ENCODE measurements at places on chromosomes 16 and 17. TPM values are rescaled to one million over a fixed set of nuclear protein-coding genes. Genes with fewer than 3 reads are reported as not detected.
A peak's percentile ranks its signal among the peaks of the same experiment; 100 is the strongest.

DNA sequence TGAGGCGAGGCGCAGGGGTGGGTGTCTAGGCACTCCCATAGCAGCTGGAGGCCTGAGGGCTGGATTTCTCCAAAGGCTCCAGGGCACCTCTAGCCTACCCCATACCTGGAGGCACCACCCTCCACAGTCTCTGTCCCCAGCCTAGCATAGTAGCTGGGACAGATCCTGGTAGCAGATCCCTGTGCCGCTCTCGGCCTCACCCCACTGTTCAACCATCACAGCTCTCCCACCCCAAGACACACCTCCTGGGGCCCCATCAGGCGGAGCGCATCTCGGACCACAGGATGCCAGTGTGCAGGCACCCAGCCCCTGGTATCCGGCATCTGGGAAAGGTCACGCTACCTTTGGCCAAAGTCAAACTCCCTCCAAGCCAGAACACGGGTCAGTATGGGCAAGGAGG is 7.1 kb downstream of the BTBD17 start:
- H3K27me3 ChIP-seq = peaks cover 89% of the 10 kb centered on the region
- no peak for DNase-seq
- no peaks in the 10 kb centered on the region for H3K36me3 ChIP-seq

- peak overlapping the region; percentile 88 for H3K4me3 ChIP-seq
- no peaks in the 10 kb centered on the region for H3K36me3 ChIP-seq
- no peaks in the 10 kb centered on the region for H3K4me1 ChIP-seq
Measured at GRCh38 chr16:50153596-50154419, 702 bp downstream of the TENT4B start.

Gene DNAI2
- total RNA-seq = not detected

- no peaks in the 10 kb centered on the region for H3K4me1 ChIP-seq
- no peak overlapping the region for H3K4me3 ChIP-seq
- peaks cover 5% of the 10 kb centered on the region for H3K27me3 ChIP-seq
- H3K36me3 ChIP-seq = no peaks in the 10 kb centered on the region
- H3K27ac ChIP-seq = no peak overlapping the region
Measured at GRCh38 chr17:79463421-79464317, 147.2 kb downstream of the RBFOX3 start.

DNA sequence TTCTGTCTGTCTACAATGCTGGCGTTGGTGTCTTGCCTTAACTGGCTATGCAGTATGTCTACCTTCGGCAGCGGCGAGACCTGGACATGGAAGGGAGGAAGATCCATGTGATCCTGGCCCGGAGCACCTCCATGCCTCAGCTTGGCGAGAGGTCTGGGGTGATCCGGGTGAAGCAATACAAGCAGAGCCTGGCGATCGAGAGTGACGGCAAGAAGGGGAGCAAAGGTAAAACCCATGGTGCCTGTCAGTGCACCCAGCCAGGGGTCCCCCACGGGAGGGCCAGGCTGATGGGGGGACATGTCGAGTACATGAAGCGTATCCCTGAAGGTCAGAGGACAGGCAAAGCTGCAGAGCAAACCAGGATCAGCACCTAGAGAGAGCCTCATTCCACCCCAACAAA is 22.8 kb downstream of the PCTP start:
- H3K4me1 ChIP-seq = peaks cover 15% of the 10 kb centered on the region
- H3K36me3 ChIP-seq = peaks cover 97% of the 10 kb centered on the region
- no peak for DNase-seq
- no peak overlapping the region for H3K27ac ChIP-seq

DNA sequence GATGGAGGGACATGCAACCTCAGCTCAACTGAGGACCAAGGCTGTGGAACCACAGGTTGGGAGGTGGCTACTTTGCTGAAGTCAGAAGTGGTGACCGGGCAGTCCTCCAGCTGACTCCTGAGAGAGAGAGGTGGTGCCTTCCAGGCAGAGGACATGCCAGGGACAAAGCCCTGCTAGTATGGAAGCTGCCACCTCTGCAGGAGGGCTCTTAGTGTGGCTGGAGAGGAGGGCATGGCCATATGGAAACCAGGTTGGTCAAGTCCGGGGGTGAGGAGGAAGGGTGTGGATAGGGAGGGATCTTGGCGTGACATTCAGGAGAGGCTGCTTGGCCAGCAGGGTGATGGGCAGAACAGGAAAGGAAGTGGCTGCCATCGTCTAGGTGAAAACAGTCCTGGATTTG is 5.7 kb downstream of the C16orf86 start:
- no peak overlapping the region for H3K4me3 ChIP-seq
- H3K4me1 ChIP-seq = no peaks in the 10 kb centered on the region
- no peak overlapping the region for H3K27ac ChIP-seq
- no peaks in the 10 kb centered on the region for H3K36me3 ChIP-seq
- H3K27me3 ChIP-seq = no peaks in the 10 kb centered on the region

- H3K27ac ChIP-seq = no peak overlapping the region
- H3K36me3 ChIP-seq = no peaks in the 10 kb centered on the region
- no peaks in the 10 kb centered on the region for H3K27me3 ChIP-seq
- DNase-seq = peak; percentile 71
- H3K4me1 ChIP-seq = peaks cover 1% of the 10 kb centered on the region
Measured at GRCh38 chr17:80029258-80029974, 6.3 kb downstream of the TBC1D16 start.

GRCh38 chr17:34645594-34645993 is 66.2 kb downstream of the TMEM132E start:
- no peak for DNase-seq
- no peaks in the 10 kb centered on the region for H3K36me3 ChIP-seq
- H3K27ac ChIP-seq = no peak overlapping the region
- peaks cover 18% of the 10 kb centered on the region for H3K27me3 ChIP-seq
- no peak overlapping the region for H3K4me3 ChIP-seq

Gene GPR179
- not detected for total RNA-seq

Gene KRT32
- total RNA-seq = not detected

DNA sequence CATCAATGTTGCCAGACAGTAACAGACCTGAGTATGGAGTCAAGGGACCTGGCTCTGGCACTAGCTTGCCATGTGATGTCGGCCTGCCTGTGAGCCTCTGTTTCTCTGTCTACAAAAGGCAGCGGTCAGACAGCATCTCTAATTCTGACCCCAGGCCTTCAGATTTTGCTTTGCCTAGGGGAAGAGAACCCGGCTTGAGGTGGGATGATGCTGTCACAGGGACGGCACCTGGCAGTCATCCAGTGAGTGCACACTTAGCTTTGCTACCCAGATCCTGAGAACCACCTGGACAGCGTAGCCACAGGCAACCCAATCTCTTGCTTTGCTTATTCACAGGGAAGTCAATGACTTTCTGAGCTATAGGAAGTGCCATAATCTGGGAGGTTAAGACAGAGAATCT is 135.2 kb upstream of the SALL1 start:
- H3K4me3 ChIP-seq = no peak overlapping the region
- no peak for DNase-seq
- H3K4me1 ChIP-seq = peaks cover 5% of the 10 kb centered on the region
- H3K27ac ChIP-seq = no peak overlapping the region
- no peaks in the 10 kb centered on the region for H3K27me3 ChIP-seq

DNA sequence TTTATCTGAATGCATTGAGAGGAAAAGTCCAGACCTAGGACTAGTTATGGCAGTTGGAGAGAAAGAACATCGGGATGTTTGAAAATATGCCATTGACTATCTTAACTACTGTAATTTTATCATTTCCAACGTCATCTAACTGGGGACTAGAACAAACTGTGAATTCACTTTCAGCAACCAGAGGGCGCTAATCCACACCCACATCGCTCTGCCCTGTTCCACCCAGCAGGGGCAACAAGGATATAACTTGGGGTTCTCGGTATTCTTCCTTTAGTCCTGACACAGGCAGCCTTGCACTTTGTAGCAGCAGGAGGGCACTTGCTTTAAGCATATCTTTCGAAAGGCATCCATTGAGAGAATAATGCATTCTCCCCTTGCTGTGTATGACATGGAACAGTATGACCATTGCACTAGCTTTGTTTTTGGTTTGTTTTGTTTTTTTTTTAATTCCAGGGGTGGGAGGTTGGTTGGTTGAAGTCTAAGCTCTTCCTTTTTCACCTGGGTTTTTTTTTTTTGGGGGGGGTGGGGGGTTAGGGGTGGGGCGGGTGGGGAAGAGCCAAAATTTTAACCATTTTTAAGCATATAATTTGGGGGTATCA is 31.5 kb downstream of the SIAH1 start:
- peak; percentile 87 for DNase-seq
- H3K27ac ChIP-seq = no peak overlapping the region
- H3K4me1 ChIP-seq = no peaks in the 10 kb centered on the region

- H3K27me3 ChIP-seq = no peaks in the 10 kb centered on the region
- no peak overlapping the region for H3K27ac ChIP-seq
- no peak for DNase-seq
Measured at GRCh38 chr17:59353936-59354755, 22.7 kb downstream of the YPEL2 start.

DNA sequence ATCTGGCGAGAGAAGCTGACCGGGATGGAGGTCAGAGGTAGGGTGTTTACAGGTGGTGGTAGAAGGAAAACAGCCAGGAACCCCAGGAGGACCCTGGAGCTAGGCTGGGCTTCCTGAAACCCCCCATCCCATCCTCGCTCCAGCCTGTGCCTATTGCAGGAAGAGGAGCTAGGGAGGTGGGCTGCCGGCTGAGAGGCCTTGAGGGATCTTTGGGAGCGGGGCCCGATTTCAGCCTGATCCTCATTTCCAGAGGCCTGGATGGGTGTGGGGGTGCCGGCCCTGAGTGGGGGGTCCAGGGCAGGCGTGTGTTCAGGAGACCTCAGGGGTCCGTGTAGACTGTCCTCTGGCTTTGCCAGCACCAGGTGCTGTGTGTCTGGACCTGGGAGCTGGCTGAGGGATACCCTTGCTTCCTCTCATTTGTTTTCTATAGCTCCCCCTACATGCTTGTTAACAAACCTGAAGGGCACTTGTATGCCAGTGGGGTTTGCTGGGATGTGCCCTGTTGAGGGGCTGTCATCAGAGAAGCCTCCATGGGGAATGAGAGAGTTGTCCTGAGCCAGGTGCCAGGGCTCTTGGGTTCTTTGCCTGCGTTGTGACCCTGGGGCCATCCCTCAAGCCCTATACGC is 18.9 kb upstream of the RAP1GAP2 start:
- peaks cover 4% of the 10 kb centered on the region for H3K27me3 ChIP-seq
- H3K27ac ChIP-seq = no peak overlapping the region
- peak; percentile 84 for DNase-seq

- H3K27me3 ChIP-seq = no peaks in the 10 kb centered on the region
- H3K4me3 ChIP-seq = peak overlapping the region; percentile 93
- H3K36me3 ChIP-seq = peaks cover 40% of the 10 kb centered on the region
- DNase-seq = peak; percentile 68
Measured at GRCh38 chr17:7856011-7856810, 1.1 kb downstream of the NAA38 start.

Gene KRTAP9-1
- total RNA-seq = not detected

Gene TERB1
- total RNA-seq = not detected

Gene ICAM2
- not detected for total RNA-seq

- peaks cover 69% of the 10 kb centered on the region for H3K27me3 ChIP-seq
- DNase-seq = peak; percentile 85
- no peak overlapping the region for H3K4me3 ChIP-seq
- H3K4me1 ChIP-seq = no peaks in the 10 kb centered on the region
Measured at GRCh38 chr17:34487626-34488025, 91.8 kb upstream of the TMEM132E start.

DNA sequence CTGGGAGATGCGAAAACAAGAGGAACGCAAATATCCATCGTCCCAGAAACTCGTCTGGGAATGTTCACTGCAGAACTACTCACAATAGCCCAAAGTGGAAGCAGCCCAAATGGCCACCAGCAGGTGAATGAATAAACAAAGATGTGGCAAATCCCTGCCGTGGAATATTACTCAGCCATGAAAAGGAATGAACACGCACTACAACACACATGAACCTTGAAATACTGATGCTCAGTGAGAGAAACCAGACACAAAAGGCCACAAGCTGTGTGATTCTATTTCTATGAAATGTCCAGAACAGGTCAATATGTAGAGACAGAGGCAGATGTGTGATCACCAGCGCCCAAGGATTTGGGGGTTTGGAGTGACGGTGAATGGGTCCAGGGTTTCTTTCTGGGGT is 169.8 kb downstream of the IRF8 start:
- no peak overlapping the region for H3K27ac ChIP-seq
- no peak overlapping the region for H3K4me3 ChIP-seq
- H3K36me3 ChIP-seq = no peaks in the 10 kb centered on the region

Gene RNF43
- 8.0 TPM for total RNA-seq

Gene HSPB9
- not detected for total RNA-seq

DNA sequence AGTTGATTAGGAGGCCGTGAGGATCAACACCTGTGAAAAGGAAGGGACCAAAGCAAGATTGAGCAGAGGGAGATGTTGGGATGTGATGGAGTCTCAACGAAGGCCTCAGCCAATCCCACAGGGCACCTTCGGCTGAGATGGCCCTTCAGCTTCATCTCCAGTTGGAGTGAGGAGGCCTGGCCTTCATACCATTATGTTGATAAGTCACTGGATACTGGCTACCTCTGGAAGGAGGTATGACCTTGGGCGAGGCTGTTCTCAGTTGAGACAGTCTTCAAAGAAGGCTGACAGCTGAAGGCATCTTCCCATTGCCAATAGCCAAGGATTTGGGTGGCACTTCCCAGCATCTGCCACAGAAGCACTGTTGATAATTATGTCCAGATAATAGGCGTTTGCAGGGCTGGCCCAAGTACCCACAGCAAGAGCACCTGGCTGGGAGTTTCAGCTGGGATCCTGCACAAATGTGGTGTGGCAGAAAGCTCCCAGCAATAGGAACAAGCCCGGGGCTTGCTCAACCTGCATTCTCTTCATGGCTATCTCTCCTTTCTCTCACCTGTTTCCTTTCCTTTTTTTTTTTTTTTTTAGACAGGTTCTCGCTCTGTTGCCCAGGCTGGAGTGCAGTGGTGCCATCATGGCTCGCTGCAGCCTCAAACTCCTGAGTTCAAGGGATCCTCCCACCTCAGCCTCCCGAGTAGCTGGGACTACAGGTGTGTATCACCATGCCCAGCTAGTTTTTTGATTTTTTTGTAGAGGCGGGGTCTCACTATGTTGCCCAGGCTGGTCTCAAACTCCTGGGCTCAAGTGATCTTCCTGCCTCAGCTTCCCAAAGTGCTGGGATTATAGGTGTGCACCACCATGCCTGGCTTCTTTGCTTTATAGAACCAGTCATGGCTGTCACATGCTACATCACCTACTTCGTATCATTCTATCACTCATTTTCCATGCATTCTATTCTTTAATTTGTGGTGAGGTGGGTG is 18.2 kb upstream of the MAP3K14 start:
- H3K27ac ChIP-seq = no peak overlapping the region
- H3K4me1 ChIP-seq = peaks cover 11% of the 10 kb centered on the region
- H3K27me3 ChIP-seq = no peaks in the 10 kb centered on the region
- H3K36me3 ChIP-seq = no peaks in the 10 kb centered on the region
- H3K4me3 ChIP-seq = no peak overlapping the region
